ENCODE measurements at places on chromosomes 2 and 18.

DNA sequence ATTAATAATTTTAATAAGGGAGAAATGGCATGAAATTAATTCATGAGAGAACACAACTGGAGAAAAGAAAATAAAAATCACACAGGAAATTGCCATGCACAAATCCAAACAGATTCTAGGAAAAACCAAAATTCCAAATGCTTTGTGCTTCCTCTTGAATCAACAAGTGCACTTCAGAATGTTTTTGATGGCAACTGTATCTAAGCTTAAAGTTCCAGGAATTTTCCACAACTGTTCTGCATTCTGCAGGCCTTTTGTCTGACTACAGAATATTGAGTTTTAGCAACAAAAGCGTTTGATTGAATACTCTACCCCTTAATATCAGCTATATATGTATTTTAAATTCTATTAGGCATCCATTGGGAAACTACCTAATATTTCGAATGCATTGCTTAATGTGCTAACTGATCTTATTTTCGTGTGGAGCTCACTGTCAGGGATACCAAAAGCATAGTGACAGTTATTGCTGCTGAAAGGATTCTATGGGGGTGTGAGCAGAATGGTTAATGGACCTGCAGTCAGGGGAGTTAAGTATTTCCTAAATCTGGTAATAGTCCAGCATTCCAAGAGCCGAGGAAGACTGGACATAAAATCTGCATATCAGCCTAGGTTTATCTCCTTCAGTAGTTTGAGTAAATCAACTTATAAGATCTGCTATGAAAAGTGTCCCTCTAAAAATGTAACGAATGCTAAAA is 482.7 kb upstream of the POU3F3 start:
- DNase-seq: no peak

DNA sequence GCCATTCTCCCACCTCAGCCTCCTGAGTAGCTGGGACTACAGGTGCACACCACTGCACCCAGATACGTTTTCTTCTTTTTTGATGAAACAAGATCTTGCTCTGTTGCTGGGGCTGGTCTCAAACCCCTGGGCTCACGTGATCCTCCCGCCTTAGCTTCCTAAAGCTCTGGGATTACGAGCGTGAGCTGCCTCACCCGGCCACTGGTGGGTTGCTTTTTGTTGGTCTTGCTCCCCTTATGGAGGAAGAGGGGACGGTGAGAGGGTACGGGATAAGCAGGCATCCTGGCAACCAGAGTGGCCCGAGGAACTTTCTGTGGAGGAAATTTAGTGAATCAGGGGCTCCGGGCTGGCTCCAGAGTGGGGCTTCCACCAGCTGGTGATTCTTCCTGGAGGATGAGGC is 222.3 kb downstream of the HDAC4 start:
- DNase-seq: no peak

DNA sequence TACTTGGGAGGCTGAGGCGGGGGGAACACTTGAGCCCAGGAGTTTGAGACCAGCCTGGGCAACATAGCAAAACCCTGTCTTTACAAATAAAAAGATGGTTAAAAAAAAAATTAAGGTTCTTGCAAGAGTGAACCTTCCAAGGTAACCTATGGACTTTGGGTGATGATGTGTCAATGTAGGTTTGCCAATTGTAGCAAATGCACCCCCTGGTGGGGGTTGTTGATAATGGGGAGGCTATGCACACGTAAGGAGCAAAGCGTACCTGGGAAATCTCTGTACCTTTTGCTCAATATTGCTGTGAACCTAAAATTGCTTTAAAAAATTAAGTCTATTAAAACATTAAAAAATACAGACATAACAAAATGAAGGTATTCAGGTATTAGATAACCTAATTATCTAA is 70.4 kb downstream of the CWC22 start:
- no peak for DNase-seq

- peak; percentile 16 for DNase-seq
Measured at GRCh38 chr2:189581354-189582139, 961 bp upstream of the SLC40A1 start.

GRCh38 chr2:237180187-237180586 is 94.5 kb downstream of the COPS8 start:
- no peak for DNase-seq

DNA sequence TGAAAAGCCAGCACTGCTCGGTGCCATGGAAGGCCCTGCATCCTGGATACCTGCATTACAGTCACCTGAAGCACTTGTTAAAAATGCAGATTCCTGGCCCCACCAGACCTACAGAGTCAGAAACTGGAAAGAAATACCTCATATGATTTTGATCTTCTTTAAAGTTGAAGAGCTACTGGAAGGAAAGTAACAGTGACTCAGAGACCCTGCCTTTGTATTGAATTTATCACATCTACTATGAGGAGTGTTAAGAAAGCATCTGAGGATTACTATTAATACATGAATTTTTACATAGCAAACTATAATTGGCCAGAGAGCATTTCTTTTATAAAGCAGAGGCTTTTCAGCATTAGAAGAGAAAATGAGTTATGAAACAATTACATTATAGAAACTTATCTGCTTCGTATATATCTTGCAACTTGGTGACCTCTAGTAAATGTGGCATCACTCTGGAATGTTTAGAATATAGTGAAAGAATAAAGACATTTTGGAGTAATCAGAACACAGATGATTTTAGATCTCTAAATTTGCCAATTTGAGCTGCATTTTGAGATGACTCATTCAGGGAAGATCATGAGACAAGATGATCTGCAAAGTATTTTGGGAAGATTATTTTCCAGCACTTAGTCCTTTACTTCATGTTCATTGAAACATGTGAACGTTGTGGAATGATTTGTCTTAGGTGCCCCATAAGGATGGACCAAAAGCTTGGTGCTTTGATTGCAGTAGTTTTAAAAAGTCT is 12.2 kb downstream of the PTPRM start:
- no peak for DNase-seq

DNA sequence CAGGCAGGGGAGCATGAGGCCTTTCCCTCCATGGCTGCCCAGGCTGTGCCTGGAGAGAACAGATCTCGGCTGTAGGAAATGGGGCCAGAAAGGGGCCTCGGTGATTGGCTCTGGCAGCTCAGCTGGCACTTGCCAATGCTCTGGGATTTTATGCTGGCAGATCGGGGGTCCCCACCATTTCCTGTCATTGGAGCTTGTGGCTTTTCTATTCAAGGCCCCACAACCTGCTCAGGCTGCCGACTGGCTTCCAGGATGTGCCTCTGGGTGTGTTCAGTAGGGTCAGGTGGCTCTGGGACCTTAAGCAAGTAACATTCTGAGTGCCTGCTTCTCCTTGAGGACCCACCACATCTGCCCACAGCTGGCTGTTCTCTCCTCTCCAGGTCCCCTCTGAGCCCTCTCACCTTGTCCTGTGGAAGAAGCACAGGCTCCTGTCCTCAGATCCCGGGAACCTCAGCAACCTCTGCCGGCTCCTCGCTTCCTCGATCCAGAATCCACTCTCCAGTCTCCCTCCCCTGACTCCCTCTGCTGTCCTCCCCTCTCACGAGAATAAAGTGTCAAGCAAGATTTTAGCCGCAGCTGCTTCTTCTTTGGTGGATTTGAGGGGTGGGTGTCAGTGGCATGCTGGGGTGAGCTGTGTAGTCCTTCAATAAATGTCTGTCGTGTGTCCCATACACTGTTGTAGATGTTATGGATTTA is 4.2 kb downstream of the GNLY start:
- DNase-seq: no peak
